ENCODE measurements at places on chromosomes 7 and 10.
A peak's percentile ranks its signal among the peaks of the same experiment; 100 is the strongest.

DNA sequence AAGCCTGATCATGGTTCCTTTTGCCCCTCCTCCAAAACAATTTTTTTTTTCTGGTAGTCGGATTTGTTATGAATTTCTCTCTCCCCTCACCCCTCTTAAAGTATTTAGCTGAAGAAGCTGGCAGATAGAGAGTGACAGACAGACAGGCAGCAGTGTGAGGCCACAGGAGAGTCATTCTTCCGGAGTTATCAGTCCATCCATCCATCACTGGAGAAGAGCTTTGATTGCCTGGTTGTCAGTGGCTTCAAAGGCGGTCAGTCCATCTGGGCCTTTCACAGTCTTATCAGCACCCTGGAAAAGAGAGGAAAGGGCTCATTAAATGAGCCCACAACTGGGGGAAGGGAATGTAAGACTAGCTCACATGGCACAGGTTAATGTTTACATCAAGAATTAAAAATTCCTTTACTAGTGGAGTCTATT lies 47.4 kb downstream of the MTPN start:
- no peak for DNase-seq

DNA sequence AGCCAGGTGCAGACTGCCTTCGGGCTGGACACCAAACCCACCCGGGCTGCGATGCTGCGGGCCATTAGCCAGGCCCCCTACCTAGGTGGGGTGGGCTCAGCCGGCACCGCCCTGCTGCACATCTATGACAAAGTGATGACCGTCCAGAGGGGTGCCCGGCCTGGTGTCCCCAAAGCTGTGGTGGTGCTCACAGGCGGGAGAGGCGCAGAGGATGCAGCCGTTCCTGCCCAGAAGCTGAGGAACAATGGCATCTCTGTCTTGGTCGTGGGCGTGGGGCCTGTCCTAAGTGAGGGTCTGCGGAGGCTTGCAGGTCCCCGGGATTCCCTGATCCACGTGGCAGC lies 50.0 kb downstream of the VWA2 start:
- DNase-seq, result no peak

DNA sequence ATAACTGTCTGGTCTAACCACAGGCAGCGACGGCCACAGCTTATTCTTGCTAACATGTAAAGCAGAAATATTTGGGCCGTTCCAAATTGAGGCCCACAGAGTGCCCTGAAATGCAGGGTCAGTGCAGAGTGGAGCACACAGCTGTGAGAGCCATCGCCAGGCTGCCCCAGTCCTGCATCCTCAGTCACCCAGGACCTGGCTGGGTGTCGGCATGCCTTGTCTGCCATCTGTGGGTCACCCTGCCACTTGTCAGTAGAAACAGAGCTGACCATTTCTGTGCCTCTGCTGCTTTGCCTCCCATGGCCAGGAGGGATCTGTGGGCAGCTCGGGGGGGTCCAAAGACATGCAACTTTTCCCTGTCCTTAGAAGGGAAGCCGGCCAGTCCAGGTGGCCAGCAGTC lies 57.3 kb upstream of the BTBD16 start:
- no peak for DNase-seq

- no peak for DNase-seq
Observed at GRCh38 chr7:39336442-39336841, 229.8 kb upstream of the YAE1 start.

DNA sequence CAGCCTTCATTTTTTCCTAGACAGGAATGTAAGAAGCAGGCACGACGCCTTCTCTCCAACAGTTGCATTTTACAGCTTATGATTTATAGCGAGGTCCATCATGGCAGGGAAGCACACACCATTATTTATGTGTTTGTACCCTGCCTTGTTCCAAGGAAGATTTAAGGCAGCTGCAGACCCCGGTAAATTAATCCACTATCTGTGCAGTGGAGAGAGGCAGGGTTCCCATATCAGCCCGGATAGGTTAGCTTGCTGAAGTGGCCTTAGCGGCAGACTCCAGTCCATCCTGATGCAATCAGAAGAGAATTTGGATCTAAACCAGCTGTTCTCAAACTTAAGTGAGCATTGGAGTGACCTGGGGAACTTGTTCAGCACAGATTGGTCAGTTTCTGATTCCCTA lies 359.4 kb downstream of the GALNT17 start:
- no peak for DNase-seq

DNA sequence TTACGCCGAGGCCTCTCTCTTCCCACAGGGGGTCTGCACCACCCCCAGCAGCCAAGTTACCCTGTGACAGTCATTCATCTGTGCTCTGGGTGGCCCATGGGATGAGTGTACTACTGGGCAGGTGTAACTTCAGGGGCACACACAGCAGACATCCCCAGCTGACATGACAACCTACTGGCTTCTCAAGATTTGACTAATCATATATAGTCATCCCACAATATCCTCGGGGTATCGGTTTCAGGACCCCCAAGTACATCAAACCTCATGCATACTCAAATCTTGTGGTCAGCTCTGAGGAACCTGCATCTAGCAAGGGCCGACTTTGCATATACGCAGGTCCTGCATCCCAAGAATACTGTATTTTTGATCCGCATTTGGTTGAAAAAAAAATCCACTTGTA lies 336.9 kb upstream of the C7orf33 start:
- no peak for DNase-seq

DNA sequence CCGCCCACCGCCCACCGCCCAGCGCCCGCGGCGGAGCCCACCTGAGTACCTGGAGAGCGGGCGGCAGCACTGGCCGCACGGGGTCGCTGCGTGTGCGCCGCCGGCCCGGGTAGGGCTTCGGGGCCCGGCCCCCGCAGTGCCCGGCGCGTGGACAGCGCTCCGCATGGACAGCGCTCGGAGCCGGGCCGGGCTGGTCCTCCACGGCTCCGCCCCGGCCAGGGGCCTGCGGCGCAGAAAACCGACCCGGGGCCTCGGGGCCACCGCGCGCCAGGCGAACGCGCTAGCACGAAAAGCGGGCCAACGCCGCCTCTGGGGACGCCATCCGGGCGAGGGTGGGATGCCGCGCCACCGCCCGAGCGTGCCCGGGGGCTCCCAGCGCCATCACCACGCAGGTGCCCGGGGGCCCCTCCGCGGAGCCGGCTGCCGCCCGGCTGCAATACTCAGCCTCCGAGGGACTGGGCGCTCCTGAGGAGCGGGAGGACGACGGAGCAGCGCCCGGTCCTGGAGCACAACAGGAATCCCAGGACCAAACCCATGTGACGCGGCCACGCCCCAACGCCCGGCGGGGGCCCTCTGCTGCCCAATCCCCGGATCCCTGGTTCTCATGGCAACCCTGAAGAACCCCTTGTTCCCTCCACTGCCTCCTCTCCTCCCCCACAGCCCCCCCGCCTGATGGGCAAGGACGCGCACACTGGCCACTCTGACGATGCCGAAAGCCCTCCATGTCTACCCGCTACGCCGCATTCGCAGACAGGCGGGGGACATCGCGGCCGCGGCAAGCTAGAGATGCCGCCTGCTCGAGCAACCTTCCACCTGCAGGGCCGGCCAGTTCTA lies at the start of gene GRB10:
Gene GRB10, minus strand, starts transcription at position 522 of the 834 bp plus-strand sequence. CDS start 50,574 bp downstream, outside the sequence.
- peak; percentile 32 for DNase-seq

DNA sequence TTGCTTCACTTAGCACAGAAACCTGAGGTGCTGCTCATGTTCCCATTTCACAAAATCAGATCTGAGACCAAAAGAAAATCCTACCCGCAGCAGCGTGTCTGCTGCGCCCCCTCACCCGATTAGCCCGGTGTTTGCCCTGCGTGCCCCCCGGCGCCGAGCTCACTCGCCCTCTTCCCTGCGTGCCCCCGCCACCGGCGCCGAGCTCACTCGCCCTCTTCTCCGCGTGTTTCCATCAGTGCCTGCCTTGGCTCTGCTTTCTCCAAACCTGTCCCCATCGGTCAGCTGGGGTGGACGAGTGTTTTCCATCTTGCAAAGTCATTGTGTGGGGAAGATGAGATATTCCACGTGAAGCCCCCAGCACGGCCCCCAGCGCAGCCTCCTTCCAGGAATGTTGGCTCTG lies 225.3 kb upstream of the PITRM1 start:
- no peak for DNase-seq

DNA sequence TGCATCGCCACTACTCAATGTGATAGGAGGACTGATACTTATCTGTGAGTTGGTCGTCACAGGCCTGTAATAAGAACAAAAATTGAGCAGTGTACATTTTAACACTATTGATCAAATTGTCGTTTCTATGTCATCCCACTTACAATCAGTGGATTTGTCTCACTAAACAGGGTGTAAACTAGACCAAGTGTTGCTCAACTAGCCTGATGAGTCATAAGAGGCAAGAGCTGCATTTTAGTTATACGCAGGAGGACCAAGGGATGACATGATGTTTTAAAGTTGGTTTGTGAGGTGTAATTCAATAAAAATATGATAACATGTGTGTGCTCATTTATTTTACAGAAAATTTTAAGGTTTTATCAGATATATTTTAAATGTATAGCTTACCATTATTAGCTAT lies 1239.2 kb downstream of the REEP3 start:
- DNase-seq, result no peak

DNA sequence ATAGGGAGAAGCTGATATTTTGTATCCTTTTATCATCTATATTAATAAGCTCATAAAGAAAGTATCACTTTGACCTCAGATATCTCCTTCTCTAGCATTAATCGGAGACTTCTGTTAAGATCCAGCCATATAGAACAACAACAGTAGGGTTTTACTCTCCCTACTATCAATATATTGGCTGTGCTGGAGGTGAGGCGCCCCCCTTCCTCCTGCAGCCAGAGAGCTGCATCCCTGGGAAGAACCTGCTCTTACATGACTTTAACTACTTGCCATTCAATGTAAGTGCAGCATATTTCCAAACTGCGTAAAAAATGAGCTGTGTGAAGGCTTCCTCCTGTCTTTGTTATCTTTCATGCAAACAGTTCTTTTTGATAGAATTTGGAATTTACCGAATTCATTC lies 247.8 kb downstream of the SDK1 start:
- DNase-seq, result no peak

DNA sequence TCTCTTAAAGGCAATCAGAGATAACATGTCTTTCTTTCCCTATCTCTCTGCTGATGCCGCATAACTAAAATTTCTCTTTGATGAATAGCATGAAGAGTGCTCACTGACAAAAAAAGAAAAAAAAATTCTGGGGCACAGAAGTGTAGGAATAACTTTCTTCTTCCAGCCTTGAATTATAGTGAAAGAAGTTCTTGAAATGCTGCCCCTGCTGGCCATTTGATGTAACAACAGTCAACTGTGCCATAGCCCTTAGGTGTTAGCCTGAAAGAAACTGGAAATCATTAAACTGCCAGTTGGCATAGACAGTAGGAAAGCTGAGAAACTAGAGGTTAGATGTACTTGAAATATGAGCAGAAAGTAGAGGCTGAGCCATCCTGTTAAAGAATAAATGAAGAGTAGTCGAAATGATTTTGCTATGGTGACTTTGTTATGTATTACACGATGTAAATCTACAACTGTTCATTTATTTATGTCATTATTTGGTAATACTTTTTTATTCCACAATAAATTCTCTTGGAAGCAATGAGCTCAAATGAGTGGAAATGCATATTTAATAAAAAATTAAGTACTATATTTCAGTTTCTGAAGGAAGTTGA lies 48.3 kb upstream of the FAM171A1 start:
- no peak for DNase-seq

DNA sequence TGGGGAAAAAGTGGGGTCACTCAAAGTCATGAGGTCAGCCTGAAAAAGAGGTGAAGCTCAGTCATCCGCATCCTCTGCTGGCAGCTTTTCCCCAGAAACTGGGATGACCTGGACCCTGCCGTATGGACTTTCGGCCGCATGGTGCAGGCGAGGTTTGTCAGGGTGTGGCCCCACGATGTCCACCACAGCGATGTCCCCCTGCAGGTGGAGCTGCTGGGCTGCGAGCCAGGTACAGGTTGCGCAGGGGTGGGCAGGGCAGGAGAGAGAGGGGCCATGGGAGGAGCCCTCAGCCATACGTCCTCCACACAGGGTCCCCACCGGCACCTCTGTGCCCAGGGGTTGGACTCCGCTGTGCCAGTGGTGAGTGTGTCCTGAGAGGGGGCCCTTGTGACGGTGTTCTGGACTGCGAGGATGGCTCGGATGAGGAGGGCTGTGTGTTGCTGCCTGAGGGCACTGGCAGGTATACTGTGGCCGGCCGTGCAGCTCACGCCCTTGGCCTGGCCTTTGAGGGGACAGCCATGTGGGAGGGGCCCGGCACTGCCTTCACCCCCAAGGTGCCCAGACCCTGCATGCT lies 23.0 kb upstream of the ZNF467 start:
- DNase-seq, result no peak

- no peak for DNase-seq
Observed at GRCh38 chr7:37768611-37769010, 79.8 kb upstream of the NME8 start.
